ENCODE measurements at places on chromosomes 6 and 20. TPM values are rescaled to one million over a fixed set of nuclear protein-coding genes. Genes with fewer than 3 reads are reported as not detected.
A peak's percentile ranks its signal among the peaks of the same experiment; 100 is the strongest.

DNA sequence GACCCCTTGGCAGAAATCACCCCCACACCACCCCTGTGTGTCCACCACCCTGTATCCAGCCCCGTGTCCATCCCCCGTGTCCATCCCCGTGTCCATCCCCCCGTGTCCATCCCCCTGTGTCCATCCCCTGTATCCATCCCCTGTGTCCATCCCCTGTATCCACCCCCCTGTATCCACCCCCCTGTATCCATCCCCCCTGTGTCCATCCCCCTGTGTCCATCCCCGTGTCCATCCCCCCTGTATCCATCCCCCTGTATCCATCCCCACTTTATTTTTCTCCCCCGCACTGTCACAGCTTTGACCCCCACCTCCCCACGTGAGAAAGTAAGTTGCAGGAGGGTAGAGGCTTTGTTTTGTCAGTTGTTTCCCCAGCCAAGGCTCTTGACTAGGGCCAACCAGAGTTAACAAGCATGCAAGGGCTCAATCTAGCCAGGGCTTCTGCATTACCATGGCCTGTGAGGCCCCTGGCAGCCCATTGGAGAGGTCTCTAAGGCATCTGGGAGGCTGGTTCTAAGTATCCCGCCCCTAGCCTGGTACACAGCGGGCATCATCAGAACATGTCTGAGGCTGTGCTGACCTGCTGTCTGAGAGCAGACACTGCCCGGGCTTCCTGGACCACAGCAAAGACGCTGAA lies 18.1 kb upstream of the SIRPA start:
- H3K4me3 ChIP-seq = no peak overlapping the region
- H3K27me3 ChIP-seq = no peaks in the 10 kb centered on the region
- H3K4me1 ChIP-seq = no peaks in the 10 kb centered on the region
- no peak for DNase-seq

DNA sequence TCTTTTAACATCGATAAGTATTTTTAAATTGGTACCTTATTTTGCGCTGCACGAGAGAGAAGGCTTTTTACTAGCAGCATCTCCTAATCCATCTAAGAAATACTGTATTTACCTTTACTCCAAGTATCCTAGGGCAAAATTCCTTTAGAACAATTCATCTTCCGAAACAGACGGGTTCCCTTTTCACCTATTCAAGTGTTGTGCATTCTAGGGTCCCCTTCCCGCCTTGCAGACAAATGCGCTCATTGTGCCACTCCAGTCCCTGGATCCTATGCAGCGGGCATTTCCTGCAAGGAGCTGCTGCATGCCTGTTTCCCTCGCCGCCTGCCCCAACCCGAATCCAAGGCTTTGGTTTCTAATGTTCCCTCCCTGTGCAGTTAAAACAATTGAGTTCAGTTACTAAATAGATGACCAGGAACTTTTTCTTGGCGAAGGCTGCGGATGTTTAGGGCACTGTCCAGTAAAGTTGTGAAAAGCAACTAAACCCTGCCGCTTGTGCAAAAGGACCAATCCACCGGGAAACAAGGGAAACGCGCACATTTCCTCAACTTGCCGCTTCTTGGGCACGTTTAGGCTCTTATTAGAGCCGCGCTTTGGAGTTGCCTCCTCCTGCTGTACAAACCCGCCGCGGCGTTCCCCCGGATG lies 556 bp upstream of the SCAF8 start:
- H3K4me3 ChIP-seq = peak overlapping the region; percentile 82
- peaks cover 4% of the 10 kb centered on the region for H3K36me3 ChIP-seq
- no peak for DNase-seq
- H3K27me3 ChIP-seq = no peaks in the 10 kb centered on the region
- H3K4me1 ChIP-seq = peaks cover 26% of the 10 kb centered on the region

DNA sequence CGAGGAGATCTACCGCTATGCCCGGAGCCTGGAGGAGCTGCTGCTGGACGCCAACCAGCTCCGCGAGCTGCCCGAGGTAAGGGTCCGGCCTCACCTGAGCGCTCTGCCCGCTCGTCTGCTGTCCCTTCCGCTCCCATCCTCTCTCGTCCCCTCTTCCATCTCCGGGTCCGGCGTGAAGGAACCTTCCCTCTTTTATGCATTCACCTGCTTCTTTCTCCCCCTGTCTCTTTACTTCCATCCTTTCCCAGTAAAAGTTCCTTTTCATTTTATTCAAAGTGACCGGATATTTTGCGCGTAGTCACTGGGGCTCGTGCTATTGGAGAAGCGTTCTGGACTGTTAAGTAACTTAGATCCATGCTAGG lies 516 bp downstream of the LRRC1 start:
- H3K27ac ChIP-seq = peak overlapping the region; percentile 64
- no peaks in the 10 kb centered on the region for H3K36me3 ChIP-seq
- no peaks in the 10 kb centered on the region for H3K27me3 ChIP-seq

DNA sequence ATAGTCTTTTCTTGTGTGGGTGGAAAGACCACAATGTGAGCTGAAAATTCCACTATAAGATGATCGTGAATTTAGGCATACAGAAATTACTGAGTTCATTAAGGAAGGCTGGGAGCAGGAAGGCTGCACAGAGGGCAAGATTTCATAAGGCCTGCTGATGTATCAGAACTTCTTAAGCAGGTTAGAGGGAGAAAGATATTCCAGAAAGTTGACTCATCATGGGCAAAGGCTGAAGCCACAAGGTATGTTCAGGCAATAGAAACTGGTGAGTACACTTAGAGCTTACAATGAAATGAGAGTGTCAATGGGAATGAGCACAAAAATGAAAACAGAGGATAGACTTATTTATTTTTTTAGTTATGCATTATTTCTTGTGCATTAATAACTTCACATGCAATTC lies 618.6 kb downstream of the CBLN4 start:
- H3K27me3 ChIP-seq = no peaks in the 10 kb centered on the region
- no peak for DNase-seq
- H3K4me1 ChIP-seq = no peaks in the 10 kb centered on the region
- no peaks in the 10 kb centered on the region for H3K36me3 ChIP-seq

DNA sequence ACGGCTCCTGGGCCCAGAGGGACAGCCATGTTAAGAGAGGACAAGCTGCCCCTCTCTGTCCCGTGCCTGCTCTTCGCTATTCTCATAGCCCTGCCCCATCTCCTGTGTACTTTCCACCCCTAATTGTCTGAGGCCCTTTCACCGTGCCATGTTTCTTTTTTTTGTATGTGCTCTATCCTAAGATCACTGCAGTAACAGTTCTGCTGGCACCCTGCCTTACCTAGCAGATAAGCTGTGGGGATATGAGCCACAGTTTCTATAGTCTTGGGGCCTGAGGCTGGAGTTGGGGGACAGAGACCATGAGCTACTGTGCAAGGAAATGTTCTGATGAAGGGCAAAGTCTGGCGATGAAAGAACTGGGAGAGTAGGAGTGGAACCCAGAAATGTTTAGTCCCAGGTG lies 269.5 kb upstream of the CITED2 start:
- no peaks in the 10 kb centered on the region for H3K36me3 ChIP-seq
- no peaks in the 10 kb centered on the region for H3K4me1 ChIP-seq

- H3K36me3 ChIP-seq = no peaks in the 10 kb centered on the region
- no peaks in the 10 kb centered on the region for H3K4me1 ChIP-seq
- no peaks in the 10 kb centered on the region for H3K27me3 ChIP-seq
Measured at GRCh38 chr6:156191895-156192294, 585.3 kb upstream of the ARID1B start.

DNA sequence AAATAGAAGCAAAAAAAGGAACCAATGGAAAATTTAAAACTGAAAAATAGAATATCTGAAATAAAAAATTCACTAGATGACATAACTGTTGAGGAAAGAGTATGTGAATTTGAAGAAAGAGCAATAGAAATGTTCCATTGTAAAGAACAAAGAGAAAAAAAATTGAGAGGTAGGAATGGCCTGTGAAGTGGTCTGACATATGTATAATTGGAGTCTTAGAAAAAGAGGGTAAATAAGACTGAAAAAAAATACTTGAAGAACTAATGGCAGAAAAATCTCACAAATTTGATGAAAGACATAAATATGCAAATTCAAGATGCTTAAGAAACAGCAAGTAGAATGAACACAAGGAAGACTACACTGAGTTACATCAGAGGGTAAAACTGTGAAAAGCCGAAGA lies 93.4 kb downstream of the QKI start:
- H3K4me3 ChIP-seq = no peak overlapping the region
- H3K27me3 ChIP-seq = no peaks in the 10 kb centered on the region
- no peaks in the 10 kb centered on the region for H3K36me3 ChIP-seq
- no peak for DNase-seq
- H3K27ac ChIP-seq = no peak overlapping the region

MKKS gene
- total RNA-seq = 15.6 TPM

COL9A1 gene
- total RNA-seq = not detected

DNA sequence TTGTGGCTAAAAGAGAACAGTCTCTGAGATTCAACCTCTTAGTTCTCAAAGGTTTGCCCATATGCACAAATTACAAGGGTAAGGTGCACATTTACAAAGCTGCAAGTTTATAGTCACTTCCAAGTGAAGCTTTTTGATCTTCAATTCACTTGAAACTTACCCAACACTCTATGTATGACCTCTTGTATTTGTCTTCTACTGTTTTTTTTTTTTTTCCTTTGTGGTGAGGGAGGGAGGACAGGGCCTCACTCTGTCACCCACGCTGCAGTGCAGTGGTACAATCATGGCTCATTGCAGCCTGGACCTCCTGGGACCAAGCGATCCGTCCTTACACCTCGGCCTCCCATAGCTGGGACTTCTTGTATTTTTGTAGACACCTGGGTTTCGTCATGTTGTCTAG lies 4.5 kb upstream of the FOXO3 start:
- no peak overlapping the region for H3K27ac ChIP-seq
- peaks cover 6% of the 10 kb centered on the region for H3K27me3 ChIP-seq
- no peak for DNase-seq
- H3K4me3 ChIP-seq = no peak overlapping the region
- H3K36me3 ChIP-seq = no peaks in the 10 kb centered on the region

DNA sequence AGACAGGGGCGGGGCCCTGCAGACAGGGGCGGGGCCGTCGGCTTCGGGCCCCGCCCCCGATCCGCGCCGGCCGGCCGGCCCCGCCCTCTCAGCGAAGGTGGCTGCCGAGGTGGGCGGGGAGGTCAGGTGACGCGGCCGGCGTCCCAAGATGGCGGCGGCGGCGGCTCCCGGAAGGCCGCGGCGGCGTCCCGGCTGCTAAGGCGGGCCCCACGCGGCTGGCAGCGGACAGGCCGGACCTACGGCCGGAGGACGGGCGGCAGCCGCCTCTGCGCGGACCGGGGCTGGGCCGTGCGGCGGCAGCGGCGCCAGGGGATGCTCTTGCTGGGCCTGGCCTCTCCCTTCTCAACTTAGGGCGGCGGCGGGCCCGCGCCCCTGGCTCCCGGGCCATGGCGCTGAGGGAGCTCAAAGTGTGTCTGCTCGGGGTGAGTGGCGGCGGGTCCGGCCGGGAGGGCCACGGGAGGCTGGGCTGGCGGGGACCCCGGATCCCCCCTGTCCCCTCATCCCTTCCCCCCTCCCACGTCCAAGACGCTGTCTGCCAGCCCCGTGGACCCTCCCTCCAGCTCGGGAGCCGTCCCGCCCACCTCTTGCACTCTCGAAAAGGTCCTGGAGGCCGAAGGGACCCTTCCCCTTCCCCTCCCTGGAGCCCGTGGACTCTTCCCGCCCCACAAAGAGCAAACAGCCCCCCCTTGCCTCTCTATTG lies at the start of gene RAB22A:
RAB22A (plus strand) TSS at position 125 of the 700 bp plus-strand sequence; CDS start at position 387, 262 bp downstream.
- peak within 1 kb of the TSS; percentile 92 for H3K4me3 ChIP-seq
- peak within 1 kb of the TSS; percentile 94 for H3K27ac ChIP-seq
- H3K4me1 ChIP-seq = peaks cover 20% of the 10 kb centered on the region
- DNase-seq = no peak
- H3K36me3 ChIP-seq = peaks cover 12% of the 10 kb centered on the region
- no peaks in the 10 kb centered on the region for H3K27me3 ChIP-seq

PSMB9 gene
- total RNA-seq = 41.5 TPM

DNA sequence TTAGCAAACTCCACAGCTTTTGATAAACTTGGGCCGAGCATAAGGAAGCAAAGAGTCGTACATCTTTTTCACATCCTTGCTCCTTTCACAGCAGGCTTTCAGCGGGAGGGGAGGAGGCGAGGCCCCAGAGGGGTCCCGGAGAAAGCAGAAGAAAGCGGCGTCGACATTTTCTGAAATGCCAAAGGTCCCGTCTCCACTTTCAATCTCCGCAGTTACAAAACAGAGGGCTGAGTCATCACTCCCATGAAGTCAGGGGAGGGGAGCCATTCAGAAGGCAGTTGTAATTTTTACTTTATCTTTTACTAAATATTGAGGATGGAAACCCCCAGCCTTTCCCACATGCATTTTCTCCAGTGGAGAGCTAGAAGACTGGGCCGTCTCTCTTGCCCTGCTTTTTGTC lies 174.2 kb upstream of the THBS2 start:
- no peaks in the 10 kb centered on the region for H3K4me1 ChIP-seq
- H3K4me3 ChIP-seq = no peak overlapping the region
- H3K27me3 ChIP-seq = no peaks in the 10 kb centered on the region
- DNase-seq = no peak

- H3K4me1 ChIP-seq = no peaks in the 10 kb centered on the region
- H3K36me3 ChIP-seq = no peaks in the 10 kb centered on the region
- no peak for DNase-seq
- no peak overlapping the region for H3K4me3 ChIP-seq
Measured at GRCh38 chr6:11494786-11495564, 42.6 kb upstream of the TMEM170B start.

DNA sequence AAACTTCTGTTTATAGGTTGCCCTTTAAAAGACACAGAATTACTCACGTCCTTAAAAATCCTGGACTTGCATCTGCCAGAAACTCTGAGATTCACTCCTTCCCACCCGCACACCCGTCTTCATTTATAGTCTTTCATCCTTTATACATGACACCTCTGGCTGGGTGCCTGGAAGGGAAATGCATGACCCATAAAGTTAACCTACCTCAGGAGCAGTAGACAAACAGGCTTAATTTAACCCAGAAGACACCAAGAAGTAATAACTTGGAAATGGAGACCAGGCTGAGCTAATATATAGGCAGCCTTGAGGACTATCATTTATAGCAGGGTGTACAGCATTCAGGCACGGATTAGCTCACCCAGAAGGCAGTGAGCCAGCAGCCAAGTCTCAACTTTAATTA lies 429.0 kb upstream of the NRSN1 start:
- no peak overlapping the region for H3K4me3 ChIP-seq
- DNase-seq = no peak
- H3K4me1 ChIP-seq = no peaks in the 10 kb centered on the region

DNA sequence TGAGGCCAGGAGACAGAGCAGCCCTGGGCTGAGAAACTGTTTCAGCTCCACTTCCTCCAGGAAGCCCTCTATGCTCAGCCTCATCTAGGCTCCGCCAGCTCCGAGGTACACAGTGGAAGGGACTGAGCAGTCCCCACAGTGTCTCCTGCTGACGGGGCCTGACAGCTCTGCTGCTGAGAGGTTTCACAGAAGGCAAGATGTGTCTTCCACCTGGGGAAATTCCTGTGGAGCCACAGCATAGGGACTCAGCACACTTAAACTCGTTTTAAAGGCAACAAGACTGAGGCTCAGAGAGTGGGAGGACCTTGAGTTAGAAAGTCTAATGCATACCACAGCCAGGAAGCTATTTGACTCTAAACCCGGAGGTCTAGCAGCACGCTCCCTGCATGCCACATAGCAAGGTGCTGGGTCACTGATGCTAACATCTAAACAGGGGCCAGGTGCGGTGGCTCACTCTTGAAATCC lies 6.8 kb downstream of the ADA start:
- DNase-seq = no peak
- peak overlapping the region; percentile 81 for H3K27ac ChIP-seq
- no peaks in the 10 kb centered on the region for H3K27me3 ChIP-seq
- H3K4me3 ChIP-seq = no peak overlapping the region
